ENCODE measurements at places on chromosomes 1 and 21.

GRCh38 chr1:25522031-25522655 lies 21.3 kb upstream of the LDLRAP1 start:
- DNase-seq = no peak

DNA sequence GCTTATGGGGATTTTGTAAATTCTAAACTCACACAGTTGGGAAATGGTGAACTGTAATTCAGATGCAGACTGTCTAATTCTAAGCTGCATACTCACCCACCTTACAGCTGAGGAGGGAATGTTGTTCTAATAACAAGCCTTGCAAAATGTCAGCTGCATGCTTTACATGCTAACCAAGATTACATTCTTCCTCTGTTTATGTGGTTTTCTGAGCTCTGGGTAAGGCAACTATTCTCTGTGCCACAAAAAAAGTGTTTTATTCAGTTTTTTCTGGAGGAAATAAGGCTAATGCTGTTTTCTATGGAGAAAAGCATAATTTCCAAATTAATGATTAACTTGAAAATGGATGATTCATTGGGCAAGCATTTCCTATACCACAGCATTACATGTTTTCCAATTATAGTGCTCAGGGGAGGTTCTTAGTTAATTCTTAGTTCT lies 64.9 kb downstream of the RGS13 start:
- DNase-seq = no peak

DNA sequence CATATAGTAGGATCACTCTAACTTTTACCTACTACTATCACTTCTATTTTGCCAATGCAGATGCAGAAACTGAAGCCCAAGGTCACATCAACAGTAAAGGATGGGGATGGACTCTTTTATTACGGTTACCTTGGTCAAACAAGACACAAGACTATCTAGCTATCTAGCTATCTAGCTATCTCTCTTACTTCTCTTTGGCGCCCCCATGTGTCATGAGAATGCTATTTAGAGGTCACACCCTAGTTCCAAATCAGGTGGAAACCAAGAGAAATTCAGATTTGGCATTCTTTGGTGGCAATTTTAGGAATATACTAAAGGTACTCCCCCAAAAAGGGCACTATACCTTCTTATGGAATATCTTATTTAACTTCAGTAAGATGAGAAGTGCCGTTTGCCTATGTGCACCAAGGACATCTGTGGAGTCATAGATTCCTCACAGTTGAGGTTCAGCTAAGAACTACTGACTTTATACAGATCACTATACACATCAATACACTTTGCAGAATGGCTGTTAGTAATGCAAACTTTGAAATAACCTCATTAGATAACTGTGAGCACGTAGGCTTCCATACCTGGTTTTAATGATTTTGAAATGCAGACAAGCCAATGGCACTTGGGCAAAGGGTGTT lies 6.7 kb downstream of the ZNF648 start:
- DNase-seq = peak; percentile 7

DNA sequence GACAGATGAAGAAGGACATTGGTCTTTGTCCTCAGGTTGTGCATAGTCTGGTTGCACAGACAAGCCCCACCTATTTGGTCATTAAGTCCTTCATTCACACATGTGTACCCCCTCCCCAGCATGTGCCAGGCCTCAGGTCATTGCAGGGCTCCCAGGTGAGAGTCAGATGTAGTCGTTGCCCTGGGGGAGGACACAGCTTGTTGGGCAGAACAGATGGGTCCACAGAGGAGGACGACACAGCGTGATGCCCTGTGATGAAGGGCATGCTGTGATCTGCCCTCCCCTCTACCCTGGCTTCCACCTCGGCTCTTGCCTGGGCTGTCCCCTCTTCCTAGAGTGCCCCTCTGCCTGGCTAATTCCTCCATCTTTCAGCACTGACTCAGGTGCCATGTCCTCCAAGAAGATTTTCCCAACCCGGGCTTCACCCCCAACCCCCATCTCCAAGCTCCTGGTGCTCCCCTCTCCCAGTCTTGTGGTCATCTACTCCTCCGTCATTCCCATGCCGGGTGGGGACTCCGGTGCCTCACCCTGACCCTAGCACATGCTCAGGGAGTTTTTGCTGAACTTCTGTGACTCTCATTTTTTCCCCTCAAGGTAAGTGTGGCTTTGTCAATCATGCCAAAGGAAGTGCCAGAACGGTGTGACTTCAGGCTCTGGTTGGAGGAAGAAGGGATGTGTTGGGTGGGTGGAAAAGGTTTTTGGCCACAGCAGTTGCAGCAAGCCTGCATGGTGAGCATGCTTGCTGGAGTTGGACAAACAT lies 220.5 kb downstream of the FOXD2 start:
- DNase-seq = no peak

DNA sequence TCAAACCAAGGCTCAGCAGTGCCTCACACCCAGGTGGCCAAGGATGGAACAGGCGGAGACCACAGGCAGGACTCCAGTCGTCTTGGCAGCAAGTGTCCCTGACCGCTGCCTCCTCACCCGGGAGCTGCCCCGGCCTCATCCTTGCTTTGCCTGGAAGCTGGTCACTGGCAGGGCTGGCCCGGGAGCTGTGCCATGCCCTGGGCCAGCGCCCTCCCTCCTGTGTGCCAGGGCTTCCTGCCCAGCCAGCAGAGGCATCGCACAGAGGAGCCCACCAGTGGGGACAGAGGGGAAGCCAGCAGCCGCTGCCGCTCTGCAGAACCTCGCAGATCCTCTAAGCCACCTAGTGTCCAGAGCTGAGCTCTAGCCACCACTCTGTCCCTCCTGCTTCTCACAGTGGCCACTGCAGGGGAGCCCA lies 7.8 kb downstream of the CASZ1 start:
- no peak for DNase-seq

GRCh38 chr1:50289495-50289894 lies 133.7 kb downstream of the DMRTA2 start:
- no peak for DNase-seq

GRCh38 chr1:20325844-20326420 lies 35.3 kb downstream of the VWA5B1 start:
- DNase-seq = no peak

GRCh38 chr21:30193201-30193600 lies 22.7 kb downstream of the CLDN8 start:
- no peak for DNase-seq

DNA sequence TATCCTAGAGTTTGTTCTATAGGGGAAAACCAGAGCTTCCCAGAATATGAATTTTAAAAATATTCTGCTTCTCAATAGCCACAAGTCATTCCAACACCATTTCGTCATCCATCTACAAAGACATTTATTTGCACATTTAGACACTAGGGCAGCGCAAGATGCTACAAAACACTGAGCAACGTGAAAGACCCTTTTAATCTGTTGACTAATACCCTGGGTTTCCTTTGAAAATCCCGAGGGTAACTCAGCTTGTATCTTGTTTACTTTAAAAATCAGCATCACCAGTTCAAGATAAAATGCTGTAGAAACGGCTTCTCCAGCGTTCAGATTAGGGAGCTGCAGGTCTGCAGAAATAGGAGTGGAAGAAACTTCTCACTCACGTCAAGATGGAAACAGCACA lies 13.5 kb downstream of the PDPN start:
- no peak for DNase-seq

GRCh38 chr1:31764312-31765040 lies at the start of gene ADGRB2:
Gene ADGRB2 (minus strand): TSS chr1:31764340. CDS start chr1:31757221, 7,119 bp downstream.
- no peak for DNase-seq

- no peak for DNase-seq
Measured at GRCh38 chr1:19411612-19412011, 73.7 kb downstream of the CAPZB start.

DNA sequence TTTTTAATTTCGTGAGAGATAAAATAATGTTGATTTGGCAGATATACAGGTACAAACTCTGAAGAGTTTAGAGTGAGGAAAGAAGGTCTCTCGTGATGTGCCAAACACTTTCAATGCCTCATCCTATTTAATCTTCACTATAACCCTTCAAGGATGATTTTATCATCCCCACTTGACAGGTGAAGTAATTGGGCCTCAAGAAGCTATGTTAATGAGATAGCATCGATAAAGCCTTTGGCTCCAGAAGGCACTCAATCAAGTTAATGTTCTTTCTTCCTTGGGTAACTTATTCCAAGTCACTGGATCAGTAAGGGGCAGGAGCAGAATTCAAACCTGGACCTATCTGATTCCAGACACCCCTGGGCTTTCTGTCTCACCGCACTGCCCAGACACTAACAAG lies 7.2 kb downstream of the LMOD1 start:
- DNase-seq = no peak

DNA sequence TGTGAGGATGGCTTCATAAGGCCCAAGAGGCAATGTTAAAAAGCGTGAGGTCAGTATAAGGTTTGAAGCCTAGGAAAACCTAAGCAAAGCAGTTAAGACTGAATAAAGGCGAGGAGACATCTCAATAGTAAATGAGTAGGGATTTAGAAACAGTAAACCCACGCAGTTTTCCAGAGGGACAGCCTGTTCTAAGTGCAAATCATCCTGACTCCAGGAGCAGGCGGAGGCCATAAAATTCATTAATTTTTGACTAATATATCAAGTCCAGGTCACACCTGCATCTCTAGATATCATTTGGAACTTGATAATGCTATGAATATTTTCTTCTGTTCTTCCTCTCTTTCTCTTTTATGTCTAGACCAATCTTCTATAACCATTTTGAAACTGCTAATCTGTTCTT lies 597.0 kb upstream of the RGS18 start:
- no peak for DNase-seq

GRCh38 chr1:184387476-184388318 lies 868 bp downstream of the C1orf21 start:
- DNase-seq = no peak

- no peak for DNase-seq
Measured at GRCh38 chr1:111873460-111874030, 115.9 kb downstream of the KCND3 start.

DNA sequence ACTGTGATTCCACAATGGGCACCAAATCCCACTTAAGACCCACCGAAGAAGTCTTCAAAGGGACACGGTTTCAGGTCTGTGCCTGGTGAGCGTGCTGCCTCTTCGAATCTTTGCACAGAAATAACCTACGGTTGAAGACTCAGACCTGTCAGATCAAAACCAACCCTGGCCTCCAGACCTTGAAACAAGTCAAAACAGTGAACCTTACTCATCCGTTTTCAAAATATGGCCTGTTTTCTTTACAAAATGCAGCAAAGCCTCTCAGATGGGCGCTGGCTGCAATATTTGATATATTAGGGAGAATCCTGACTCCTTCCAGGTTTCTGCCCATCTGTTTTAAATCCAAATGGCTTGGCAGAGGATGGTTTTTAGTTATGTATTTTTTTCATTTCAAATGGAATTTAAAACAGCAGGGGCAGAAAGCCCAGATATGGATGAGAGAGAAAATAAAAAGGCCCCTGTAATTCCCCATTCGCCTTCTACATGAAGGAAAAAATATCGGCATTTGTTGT lies 14.0 kb downstream of the JUN start:
- DNase-seq = no peak

GRCh38 chr1:107526524-107527198 lies 385.8 kb downstream of the NTNG1 start:
- DNase-seq = no peak

DNA sequence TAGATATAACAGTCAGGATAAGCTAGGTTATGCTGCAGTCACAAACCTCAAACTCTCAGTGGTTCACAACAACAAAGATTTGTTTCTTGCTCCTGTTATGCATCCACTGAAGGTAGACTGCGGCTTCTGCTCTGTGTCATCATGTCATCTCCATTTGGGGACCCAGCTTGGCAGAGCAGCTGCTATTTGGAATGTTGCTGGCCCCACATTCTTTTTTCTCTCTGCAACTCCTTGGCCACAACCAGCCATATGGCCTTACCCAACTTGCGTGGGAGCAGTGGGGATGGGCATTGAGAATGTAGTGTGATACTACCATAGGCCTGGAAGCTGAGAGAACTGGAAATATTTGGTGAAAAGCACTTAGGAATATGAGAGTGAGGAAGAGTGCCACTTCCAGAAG lies 26.4 kb downstream of the AGO4 start:
- no peak for DNase-seq

DNA sequence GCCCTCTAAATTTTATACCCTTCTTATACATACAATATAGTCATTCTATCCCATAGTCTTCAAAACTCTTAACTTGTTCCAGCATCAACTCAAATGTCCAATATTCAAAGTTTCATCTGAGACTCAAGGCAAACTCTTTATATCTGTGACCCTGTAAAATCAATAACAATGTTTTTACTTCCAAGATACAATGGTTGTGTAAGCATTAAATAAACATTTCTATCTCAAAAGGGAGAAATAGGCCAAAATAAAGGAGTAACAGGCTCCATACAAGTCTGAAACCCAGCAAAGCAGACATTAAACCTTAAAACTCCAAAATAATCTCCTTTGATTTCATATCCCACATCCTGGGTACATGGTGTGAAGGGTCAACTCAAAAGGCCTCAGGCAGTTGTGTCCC lies 1299.1 kb downstream of the MRPL39 start:
- DNase-seq = no peak

- no peak for DNase-seq
Measured at GRCh38 chr21:27240839-27241238, 274.0 kb upstream of the ADAMTS5 start.

GRCh38 chr1:192896376-192896775 lies 87.5 kb downstream of the RGS2 start:
- DNase-seq = no peak

- DNase-seq = no peak
Measured at GRCh38 chr1:70874818-70875217, 172.8 kb downstream of the PTGER3 start.

- DNase-seq = no peak
Measured at GRCh38 chr1:19359357-19359756, 47.2 kb downstream of the SLC66A1 start.

GRCh38 chr1:19317126-19317910 lies 5.2 kb downstream of the SLC66A1 start:
- no peak for DNase-seq

DNA sequence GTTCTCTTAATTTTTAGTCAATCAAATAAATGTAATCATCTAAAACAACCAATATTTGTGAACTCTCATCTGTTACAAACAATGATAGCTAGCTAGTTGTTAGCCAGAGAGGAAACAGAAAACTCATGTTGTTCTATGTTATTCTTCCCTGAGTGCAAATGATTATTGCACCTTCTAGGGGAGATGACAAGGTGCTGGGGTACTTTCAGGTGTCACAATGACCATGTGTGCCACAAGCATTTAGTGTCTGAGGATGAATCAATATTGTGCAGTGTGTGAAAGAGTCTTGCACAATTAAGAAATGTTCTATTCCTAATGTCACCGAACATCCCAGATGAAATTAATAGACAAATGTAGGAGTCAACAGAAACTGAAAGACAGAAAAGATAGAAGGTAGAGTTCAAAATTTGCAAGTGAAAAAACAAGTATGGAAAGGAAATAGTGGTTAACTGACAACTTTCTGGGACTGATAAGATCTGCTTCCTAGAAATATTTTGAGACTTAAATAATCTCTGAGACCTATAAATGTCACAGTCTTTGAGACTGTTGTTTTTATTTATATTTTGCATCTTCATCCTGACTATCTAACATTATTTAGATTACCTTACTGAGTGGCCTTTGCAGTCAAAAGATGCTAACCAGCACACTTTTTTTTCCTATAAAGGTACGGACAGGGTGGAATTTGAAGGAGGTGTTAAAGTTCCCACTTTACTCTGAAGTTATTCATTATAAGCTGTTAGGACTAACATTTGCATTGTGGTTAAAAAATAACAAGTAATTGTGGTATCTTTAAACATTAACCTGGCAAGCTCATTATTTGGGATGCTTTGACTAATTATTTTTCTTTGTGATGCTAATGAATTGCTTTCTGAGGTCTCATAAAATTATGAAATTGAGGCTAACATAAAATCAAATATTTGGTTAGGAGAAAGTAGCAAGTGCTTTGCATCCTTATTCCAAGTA lies 21.6 kb upstream of the DPYD start:
- no peak for DNase-seq

GRCh38 chr1:28359592-28360239 lies 9.8 kb upstream of the PHACTR4 start:
- DNase-seq = peak; percentile 23

GRCh38 chr1:173660306-173660705 lies 9.3 kb downstream of the ANKRD45 start:
- DNase-seq = no peak

All from NCI-H748 treated with DMSO at 0.1 percent for 48 hours (cell line).